ENCODE measurements at places on chromosomes 2 and 18.

DNA sequence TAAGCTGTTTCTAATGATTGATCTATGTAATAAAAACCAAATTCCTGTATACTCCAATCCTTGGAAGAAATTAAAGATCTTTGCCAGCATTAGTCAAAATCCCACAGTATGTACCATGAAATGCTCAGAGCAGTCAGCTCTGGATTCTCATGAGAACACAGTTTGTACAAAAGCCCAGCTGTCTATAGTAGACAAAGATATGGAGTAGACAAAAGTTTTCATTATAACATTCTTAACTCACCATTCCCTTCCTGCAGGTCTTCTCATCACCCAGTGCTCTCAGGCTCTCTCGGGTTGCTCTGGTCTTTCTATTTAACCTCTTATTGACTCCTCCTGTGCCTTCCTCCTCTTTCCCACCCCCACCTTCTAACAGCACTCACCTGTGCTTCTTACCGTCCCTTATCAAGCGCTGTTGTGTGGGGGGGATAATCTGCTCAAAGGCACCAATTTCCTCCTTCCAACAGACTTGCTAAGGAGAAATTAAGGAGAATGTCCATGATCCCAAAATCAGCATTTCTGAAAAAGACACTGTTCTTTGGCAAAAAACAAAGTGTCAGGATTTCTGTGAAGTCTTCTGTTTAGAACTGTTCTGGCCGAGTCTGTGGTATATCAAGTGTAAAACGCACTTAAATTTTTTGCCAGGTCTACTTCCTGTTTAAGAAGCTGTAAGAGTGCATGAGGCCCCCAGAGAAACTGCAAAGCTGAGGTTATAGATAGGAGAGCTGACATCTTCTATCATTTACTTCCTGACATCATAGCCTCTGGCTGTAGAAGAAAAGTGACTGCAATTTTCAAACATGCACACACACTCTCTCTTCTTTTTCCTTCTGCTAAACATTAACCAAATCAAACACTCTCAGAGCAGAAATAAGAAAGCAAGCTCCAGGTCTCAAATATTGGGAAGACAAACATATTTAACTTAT lies 144.1 kb downstream of the EVA1A start:
- DNase-seq, result no peak

DNA sequence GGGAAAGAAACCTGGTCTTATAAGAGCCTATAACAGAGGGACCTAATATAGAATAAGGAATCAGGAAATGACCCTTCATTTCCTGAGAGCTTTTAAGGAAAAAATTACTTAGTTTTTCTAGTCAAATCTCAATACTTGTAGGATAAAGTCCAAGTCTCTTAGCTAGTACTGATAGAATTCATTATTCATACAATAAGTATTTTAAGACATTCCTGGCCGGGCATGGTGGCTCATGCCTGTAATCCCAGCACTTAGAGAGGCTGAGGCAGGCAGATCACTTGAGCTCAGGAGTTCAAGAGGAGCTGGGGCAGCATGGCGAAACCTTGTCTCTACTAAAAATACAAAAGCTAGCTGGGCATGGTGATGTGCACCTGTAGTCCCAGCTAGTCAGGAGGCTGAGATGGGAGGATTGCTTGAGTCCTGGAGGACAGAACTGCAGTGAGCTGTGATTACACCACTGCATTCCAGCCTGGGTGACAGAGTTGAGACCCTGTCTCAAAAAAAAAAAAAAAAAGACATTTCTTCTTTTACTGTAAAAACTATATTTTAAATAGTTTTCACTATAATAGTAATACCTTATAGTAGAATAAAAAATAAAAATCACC lies 3.2 kb downstream of the RAB3GAP1 start:
- DNase-seq, result no peak

- no peak for DNase-seq
These were observed 24.1 kb downstream of the GLI2 start for GRCh38 chr2:120759543-120760331.

- DNase-seq, result no peak
These were observed 29.9 kb downstream of the PELI1 start for GRCh38 chr2:64114063-64114911.

GRCh38 chr18:54416436-54416835 lies 58.7 kb downstream of the C18orf54 start:
- DNase-seq, result no peak

DNA sequence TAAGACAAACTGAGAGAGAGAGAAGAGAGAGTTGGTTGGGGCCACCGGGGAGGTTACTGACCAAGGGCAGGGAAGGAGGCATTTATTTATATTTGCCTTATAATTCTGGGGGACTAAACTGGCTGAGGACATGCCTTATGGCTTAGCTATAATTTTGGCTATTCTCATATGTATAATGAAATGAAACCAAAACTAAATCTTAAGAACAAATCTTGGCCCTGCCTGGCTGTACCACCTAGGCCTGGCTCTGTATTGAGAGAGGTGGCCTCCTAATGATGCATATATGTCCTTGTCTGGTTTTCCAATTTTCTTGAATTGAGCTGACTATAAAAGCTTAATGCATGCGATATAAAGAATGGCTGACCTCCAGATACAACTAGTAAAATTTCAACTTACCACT lies 3.5 kb upstream of the PPP1CB start:
- DNase-seq, result no peak

GRCh38 chr2:19525313-19525712 lies 166.9 kb upstream of the OSR1 start:
- DNase-seq, result no peak

DNA sequence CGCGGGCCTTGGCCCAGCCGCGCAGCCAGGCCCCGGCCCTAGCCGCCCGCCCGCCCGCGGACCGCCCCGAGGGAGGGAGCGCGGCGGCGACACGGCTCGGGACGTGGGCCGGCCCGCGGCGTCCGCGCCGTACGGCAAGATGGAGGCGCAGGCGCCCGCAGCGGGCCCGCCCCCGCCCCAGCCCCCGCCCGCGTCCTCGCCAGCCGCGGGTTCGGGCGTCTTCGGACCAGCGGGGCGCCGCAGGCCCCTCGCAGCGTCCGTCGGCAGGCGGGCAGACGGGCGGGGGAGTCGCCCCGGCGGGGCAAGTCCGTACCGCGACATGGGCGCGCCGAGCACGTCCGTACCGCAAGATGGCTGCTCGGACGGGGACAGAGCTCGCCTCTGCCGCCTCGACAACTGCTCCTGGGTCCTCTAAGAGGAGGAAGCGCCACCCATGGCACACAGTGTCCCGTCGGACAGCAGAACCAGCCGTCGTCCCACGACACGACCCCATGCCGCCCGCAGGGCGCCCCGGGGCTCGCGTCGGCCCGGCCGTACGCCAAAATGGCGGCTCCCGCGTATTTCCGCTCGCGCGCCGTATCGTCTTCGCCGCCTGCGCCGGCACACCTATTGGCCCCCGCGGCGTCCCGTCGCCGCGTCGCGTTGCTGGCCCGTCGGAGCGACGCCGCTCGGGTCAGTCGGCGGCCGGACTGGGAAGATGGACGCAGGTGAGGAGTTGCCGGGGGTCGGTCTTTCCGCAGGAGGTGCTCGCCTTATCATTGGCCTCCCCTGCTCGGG lies at the start of the genes ATG4B and THAP4:
Gene ATG4B, plus strand, starts transcription at position 676 of the 777 bp plus-strand sequence. Its CDS starts 22 bp downstream, at position 698.
Gene THAP4, minus strand, starts transcription at position 141 of the 777 bp plus-strand sequence. CDS start 141 bp downstream, outside the sequence.
- DNase-seq, result peak; percentile 65

- no peak for DNase-seq
These were observed 110.6 kb downstream of the PLEKHM3 start for GRCh38 chr2:207914716-207915115.

DNA sequence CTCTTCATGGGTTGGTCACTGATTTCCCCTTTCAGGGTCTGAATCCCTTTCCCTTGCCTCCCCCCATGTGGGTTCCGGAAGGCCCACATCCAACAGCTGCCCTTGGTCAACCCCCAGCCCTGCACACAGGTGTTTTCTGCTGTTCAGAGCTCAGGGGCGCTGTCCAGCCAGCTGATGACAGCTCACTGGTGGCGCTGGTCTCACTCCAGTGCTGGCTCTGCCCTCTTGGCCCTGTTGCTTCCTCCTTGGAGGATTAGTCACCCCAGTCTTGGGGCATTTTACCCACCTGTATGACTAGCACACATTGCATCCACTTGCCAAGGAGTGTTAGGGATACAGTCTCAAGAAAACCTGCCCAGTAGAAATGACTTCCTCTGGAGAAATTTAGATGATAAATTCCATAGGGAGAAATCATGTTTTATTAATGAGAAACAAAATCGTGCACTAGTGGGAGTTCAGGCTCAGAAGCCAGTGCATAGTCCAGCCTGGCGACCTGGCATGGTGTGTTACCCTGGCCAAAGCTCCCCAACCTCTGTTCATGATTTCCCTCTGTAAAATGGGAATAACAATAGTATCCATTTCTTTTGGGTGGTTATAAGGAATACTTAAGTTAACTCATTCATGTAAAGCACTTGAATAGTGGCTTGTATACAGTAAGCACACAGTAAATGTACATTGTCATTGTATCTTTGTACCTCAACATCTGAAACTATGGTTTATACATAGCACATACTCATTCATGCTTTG lies 21.6 kb downstream of the CRIM1 start:
- DNase-seq, result no peak

- DNase-seq, result no peak
These were observed 83.0 kb downstream of the TAF4B start for GRCh38 chr18:26309281-26309680.
